Stimulated activated CD4-positive, alpha-beta T cell treated with anti-CD3 and anti-CD28 coated beads, Interleukin-1b, Interleukin-23, amount 100 ng/mL, for 1 hour (primary cell): ENCODE measurements at places on chromosomes 6 and 20.

GRCh38 chr6:144749263-144749662 lies 464.1 kb downstream of the UTRN start:
- DNase-seq: no peak

DNA sequence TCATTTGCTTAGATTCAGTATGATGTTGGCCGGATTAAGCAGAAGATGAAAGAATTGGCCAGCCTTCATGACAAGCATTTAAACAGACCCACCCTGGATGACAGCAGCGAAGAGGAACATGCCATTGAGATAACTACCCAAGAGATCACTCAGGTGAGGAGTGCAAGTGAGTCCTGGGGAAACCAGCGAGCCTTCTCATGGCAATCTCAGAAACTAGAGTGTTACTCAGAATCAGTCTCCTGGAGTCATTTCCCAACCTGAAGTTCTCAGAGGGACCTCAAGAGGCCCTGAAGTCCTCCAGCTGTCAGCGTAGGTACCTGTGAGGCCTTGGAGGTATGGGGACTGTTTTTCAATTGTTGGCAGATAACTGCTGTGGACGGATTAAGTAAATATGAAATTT lies 16.9 kb downstream of the STX16 start:
- DNase-seq: no peak

GRCh38 chr6:25486550-25486949 lies 165.5 kb upstream of the SCGN start:
- DNase-seq: no peak

DNA sequence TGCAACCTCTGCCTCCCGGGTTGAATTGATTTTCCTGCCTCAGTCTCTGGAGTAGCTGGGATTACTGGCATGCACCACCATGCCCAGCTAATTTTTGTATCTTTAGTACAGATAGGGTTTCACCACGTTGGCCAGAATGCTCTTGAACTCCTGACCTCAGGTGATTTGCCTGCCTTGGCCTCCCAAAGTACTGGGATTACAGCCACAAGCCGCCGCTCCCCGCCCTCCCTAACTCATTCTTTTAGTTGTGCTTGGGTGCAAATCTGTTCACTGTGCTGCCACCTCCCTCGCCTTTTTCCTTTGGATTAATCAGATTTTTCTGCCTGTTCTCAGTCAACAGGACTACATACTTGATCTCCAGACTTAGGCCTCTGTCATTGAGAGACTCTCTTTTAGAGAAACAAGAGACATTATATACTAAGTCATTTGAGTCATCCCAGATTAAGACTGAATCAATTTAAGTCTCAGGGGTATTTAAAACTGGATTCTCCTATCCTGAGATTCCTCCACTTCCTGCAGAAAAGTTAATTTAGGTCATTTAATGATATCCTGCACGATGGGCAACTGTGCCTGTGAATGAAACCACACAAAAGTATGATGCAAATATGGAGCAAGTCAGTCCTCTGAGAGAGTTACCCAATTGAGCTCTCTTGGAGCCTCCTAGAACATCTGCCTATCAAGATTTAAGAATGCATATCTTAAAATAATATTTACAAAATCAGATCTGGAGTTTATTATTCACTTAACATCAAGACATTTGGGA lies 136.1 kb upstream of the THEMIS start:
- DNase-seq: no peak

- DNase-seq: no peak
These were observed 17.2 kb upstream of the SNAP25 start for GRCh38 chr20:10201321-10201870.

- no peak for DNase-seq
These were observed 85.2 kb upstream of the ANKEF1 start for GRCh38 chr20:9949563-9949962.

DNA sequence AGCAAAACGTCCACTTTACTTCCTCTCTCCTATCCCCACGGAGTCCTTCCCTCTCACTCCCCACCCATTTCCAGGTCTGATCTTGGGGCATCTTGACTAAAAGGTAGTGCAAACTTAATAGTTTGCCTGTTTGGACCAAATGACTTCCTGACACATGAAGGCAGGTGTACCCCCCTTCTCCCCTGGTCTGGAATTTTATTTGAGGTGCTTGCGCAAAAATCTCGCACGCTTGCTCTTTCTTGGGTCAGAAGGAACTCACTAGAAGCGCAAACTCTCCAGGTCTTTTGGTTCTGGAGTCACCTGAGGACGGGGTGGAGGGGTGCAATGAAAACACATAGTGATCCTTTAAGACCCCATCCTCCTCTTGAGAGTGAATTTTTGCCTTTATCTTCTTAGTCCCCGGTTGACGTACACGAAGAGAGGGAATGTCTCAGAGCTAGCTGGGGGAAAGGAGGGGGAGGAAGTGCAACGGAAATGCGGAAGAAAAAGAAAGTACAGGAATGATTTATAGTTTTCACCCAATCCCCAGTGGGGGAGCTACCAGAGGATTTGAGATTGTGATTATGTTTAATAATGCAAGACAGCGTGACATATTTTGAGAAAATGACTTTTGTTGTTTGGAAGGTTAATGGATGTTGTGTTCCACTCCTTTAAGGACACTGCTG lies 4.9 kb downstream of the ADGRB3 start:
- no peak for DNase-seq

DNA sequence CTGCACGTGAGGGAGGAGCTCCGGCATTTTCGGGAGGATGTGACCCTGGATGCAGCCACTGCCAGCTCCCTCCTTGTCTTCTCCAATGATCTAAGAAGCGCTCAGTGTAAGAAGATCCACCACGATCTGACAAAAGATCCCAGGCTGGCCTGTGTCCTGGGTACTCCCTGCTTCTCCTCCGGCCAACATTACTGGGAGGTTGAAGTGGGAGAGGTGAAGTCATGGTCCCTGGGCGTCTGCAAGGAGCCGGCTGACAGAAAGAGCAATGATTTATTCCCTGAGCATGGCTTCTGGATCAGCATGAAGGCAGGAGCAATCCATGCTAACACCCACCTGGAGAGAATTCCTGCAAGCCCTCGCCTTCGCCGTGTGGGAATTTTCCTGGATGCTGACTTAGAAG lies 2.8 kb downstream of the RFPL4B start:
- no peak for DNase-seq

- DNase-seq: no peak
These were observed 195.3 kb downstream of the MOXD1 start for GRCh38 chr6:132205946-132206345.

GRCh38 chr6:1586861-1587450 lies 22.8 kb upstream of the FOXC1 start:
- DNase-seq: no peak
